ENCODE measurements at places on chromosomes 12 and 14.

GRCh38 chr12:6826125-6826733 is 2.0 kb upstream of the P3H3 start:
- DNase-seq = no peak

DNA sequence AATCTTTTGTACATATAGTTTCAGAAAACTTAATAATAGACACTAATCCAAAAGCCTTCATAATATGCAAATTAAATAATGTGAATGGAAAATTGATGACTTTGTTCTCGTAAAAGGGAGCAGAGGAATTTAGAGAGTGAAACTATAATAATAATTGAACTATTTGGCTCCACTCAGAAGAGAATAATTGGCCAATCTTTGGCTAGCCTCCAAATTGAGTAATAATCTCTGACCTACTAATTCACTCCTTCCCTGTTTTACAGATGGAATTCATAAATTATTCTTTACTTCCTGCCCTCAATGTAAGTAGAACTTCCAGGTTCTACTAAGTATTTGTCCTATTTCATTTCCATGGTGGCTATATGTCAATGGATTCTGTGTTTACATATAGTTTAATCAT is 15.8 kb downstream of the TRIM9 start:
- DNase-seq = no peak

DNA sequence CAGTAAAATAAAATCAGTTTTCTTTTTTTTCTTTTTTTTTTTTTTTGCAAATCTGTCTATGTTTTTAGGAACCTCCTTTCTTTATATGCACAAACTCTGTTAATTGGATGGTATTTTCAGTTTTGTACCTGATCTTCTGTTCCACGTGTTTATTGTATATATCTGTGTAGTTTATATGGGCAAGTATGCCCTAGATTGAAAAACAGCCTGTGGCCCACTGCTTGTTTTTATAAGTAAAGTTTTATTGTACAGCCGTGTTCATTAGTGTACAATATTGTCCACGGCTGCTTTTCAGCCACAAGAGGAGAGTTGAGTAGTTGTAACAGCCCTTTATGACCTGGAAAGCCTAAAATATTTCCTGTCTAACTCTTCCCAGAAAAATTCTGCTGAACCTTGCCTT is 18.7 kb upstream of the MYO1H start:
- no peak for DNase-seq

DNA sequence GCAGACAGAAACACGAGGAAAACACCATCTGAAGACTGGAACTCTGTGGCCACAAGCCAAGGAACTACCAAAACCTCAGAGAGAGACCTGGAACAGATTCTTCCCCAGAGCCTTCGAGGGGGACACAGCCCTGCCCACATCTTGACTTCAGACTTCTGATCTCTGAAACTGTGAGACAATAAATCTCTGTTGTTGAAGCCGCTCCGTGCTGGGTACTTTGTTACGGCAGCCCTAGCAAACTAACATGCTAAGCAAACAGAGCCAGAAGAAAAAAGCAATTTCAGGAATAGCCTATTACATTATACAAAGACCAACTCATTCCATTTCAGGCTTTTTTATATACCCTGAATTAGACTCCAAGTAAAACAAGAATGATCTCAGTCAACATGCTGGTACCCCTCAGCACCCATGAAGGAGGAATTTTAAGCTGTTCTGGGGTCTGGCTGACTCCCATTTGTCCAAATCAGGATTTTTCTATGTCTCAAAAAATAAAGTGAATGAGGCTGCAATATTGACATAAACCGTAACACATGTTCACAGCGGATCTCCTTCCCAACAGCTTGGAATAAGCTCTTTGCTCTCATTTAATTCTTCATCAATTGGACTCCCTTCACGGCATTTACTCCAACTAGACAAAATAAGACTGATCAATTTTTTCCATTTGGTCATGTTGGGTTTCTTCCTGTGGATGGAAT is 190.1 kb downstream of the FOXN3 start:
- DNase-seq = no peak

- DNase-seq = no peak
Observed at GRCh38 chr12:80230068-80230467, 130.7 kb downstream of the OTOGL start.

All from stimulated activated CD8-positive, alpha-beta memory T cell treated with anti-CD3 and anti-CD28 coated beads, Interleukin-2, amount 100 ng/mL, for 48 hours (primary cell).